ENCODE measurements at places on chromosomes 13 and 19.
A peak's percentile ranks its signal among the peaks of the same experiment; 100 is the strongest.

DNA sequence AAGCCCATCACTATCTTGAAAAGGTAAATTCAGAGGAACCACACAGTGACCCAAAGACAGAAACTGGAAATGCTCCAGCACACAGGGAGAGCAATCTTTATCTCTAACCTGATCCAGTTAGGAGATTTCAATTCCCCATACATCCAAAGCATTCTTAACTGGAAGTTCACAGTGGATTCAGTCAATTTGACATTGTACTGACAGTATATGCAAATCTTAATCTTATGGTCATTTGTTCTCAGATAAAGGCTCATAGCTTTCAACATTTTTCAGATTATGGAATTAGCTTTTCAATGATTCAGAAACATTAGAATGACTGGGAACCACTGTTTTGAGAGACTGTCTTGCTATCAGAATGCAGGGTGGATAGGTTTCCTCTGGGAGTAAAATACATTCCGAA lies 1455.6 kb downstream of the OLFM4 start:
- no peak for DNase-seq

- no peak for DNase-seq
Measured at GRCh38 chr19:35018379-35018778, 11.9 kb upstream of the SCN1B start.

DNA sequence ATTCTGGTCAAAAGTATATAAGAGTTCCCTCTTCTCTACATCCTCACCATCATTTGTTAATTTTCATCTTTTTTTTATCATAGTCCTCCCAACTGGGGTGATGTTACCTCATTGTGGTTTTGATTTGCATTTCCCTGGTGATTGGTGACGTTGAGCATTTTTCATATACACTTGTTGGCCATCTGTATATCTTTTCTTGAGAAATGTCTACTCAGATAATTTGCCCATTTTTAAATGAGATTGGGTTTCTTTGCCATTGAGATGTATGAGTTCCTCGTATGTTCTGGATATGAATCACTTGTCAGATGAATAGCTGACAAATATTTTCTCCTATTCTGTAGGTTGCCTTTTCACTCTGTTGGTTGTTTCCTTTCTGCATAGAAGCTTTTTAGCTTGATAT lies 2.4 kb downstream of the CD33 start:
- no peak for DNase-seq

DNA sequence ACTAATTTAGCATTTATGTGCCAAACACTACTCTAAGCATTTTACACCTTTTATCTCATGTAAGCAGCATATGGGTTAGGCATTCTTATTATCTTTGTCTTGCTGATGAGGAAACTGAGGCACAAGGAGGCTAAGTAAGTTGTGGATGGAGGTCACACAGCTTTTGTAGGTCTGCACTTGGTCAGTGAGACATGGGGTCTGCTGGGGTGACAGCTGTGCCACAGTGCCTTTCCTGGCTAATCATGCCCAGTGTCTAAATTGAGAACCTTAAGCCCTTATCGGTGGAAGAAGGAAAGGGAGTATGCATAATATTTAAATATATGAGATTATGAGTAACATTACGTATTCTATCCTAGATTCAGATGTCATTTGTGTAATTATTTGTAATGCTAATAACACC lies 226.2 kb downstream of the GGACT start:
- no peak for DNase-seq

- DNase-seq, result no peak
Measured at GRCh38 chr13:114116734-114117133, 15.7 kb downstream of the RASA3 start.

DNA sequence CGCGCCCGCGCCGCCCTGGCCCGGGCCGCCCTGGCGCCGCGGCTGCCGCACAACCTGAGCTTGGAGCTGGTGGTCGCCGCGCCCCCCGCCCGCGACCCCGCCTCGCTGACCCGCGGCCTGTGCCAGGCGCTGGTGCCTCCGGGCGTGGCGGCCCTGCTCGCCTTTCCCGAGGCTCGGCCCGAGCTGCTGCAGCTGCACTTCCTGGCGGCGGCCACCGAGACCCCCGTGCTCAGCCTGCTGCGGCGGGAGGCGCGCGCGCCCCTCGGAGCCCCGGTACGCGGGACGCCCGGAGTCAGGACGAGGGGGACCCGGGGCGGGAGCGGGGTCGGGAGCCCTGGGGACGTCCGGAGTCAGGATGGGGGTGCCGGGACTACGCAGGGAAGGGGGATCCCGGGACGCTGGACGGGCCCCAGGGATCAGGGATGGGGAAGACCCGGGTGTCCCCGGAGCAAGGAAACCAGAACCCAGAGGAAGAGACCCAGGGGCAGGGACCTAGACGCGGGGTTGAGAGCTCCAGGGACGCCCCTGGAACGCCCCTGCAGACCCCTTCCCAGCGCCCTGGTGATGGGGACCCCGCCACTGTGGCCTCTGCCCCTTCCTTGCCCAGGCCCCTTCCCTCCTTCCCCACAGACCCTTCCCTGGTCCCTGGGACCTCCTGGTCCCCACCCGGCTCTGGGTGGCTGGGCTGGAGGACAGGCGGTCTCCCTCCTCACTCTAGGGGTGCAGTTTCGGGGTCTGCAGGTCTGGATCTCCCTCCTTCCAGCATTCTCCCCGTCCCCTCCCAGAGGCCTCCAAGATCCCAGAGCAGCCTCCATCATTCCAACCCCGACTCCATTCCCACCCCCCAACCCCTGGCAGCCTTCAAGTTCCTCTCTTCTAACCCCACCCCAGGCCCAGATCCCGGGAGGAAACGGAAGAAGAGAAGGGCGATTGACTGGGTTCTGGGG lies 645 bp downstream of the GRIN3B start:
- no peak for DNase-seq

- DNase-seq, result no peak
Measured at GRCh38 chr13:106159295-106160195, 375.9 kb downstream of the EFNB2 start.

GRCh38 chr13:60494296-60494695 lies 97.3 kb downstream of the TDRD3 start:
- no peak for DNase-seq

- DNase-seq, result no peak
Measured at GRCh38 chr19:7674010-7675005, 2.6 kb upstream of the MCEMP1 start.

DNA sequence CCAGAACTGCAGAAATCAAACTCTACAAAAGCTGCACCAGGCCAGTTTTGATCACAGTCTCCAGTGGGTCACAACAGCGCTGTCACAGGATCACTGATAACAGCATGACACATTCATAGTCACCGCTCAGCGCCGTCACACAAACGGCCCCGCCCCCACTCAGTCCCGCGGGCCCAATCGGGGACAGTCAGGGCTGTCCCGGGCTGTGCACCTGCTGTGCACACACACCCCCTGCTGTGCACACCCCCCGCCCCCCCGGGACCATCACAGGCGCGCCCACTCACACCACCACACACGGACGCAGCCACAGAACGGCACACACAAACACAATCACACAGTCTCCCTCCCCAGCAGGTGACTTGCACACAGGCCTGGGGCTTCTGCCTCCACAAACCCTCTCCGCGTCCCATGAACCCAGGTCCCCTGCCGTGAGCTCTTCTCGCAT lies 435 bp upstream of the ZNF382 start:
- DNase-seq, result peak; percentile 69

DNA sequence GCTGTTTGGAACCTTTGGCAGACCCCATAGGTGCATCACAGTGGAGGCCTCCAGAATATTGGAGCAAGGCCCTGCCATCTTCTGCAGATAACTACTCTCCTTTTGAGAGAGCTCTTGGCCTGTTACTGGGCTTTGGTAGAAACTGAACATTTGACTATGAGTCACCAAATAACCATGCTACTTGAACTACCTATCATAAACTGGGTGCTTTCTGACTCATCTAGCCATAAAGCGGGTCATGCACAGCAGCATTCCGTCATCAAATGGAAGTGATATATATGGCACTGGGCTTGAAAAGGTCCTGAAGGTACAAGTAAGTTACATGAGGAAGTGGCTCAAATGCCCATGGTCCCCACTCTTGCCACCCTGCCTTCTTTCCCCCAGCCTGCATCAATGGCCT lies 782.5 kb upstream of the SLITRK6 start:
- DNase-seq, result no peak

GRCh38 chr13:97295283-97296182 lies 73.4 kb downstream of the MBNL2 start:
- no peak for DNase-seq

DNA sequence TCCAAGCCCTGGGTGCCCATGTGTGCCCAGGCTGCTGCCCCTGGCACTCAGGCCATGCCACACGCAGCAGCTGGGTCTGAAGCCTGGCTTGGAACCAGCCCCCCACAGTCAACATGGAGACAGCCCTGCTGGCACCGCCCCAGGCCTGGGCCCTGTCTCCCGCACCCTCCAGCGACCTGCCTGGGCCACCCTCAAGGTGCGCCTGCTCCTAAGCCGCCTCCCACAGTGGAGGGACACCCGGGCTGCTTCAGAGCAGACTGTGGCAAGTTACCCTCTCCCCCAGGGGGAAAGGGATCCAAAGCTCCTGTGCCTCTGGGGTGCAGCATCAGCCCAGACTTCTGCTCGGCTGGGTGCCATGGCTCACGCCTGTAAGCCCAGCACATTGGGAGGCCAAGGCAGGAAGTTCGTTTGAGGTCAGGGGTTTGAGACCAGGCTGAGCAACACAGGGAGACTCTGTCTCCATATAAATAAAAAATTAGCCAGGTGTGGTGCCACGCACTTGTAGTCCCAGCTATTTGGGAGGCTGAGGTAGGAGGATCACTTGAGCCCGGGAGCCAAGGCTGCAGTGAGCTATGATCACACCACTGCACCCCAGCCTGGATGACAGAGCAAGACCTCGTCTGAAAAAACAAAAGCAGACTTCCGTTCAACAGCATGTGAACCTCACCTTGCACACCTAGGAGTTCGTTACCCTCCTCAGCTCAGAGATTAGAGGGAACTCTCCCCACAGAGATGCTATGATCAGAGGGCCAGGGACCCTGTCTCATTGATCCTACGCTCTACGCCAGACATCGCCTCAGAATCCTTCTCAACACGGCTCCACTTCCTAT lies 15.6 kb downstream of the ELL start:
- no peak for DNase-seq

- no peak for DNase-seq
Measured at GRCh38 chr13:90287521-90287920, 1060.0 kb upstream of the MIR17HG start.

GRCh38 chr19:12668932-12669269 lies 2.3 kb downstream of the WDR83 start:
- DNase-seq, result peak; percentile 46

DNA sequence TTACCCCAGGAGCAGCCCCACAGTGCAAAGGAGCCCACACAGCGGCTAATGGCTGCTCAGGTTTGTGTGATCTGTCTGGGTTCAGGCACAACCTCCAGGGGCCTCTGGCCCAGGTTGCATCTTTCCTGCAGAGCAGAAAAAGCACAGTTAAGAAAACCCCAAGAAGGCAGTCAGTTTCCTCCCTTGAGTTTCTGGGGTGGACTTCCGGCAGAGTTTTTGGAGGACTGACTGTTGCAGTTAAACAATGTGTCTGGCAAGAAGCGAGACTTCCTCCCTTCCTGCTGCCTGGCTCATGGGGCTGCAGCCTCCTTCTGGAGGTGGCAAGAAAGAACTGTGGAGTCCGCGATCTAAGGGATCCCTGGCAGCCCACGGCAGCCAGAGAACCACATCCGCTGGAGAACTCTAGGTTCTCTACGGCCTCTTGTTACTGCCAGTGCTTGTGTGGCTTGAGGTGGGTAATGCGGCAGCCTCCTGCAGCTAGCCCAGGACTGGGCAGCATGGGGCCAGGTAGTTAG lies 114.4 kb downstream of the ZDHHC20 start:
- DNase-seq, result no peak

DNA sequence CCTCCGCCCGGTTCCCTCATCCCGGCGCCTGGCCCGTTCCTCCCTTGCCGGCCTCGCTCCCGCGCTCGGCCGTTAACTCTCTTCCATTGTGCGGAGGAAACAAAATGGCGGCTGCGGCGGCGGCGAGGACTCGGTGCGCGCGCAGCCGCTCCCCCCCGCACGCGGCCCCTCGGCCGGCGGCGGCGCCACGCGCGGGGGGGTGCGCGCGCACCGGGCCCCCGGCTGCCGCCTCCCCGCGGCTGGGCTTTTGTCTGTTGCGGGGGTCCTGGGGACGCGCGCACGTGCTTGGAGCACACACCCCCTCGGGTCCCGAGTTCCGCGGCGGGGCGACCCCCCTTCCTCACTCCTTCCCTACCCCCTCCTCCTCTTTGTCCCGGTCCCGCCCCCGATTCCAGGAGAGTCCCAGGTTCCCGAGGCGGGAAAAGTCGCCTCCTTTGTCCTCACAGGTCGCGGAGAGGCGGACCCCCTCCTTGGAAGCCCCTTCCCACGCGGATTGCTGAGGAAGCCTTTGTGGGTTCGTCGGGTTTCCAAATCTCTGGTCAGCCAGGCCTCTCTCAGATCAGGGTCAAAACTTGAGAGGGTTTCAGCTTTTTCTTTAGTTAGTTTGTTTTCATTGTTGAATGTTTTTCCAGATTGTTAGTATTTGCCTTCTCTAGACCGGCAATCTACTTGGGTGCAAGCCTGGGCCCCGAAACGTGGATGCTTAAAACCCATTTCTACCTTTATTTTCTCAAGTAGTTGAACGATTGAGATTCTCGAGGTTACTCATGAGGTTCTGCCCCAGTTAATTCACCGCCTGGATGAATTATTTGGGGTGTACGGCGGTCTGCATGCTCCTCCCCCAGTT lies 687 bp downstream of the ILF3 start:
- DNase-seq, result no peak

DNA sequence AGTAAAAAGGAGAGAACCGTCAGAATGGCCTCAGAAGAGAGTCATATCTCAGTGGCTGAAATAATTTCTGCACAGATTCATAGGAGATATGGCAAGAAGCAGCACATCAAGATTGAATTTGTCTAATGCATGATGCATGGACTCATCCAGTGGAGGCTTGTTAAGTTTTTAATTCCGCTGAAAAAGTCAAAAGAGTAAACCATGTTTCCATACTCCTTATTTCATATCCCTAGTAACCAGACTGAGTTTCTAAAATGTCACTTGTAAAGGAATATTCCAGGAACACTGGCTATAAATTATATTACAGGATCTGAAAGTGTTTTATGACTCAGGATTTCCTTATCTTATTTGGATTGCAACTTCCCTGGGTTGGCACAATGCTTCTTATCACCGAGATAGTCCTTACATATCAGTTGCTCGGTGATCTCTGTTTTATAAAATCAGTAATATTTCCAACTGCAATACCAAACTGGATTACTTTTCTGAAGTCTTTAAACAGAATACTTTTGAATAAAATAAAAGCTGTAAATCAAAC lies 180.2 kb upstream of the TSC22D1 start:
- DNase-seq, result no peak

DNA sequence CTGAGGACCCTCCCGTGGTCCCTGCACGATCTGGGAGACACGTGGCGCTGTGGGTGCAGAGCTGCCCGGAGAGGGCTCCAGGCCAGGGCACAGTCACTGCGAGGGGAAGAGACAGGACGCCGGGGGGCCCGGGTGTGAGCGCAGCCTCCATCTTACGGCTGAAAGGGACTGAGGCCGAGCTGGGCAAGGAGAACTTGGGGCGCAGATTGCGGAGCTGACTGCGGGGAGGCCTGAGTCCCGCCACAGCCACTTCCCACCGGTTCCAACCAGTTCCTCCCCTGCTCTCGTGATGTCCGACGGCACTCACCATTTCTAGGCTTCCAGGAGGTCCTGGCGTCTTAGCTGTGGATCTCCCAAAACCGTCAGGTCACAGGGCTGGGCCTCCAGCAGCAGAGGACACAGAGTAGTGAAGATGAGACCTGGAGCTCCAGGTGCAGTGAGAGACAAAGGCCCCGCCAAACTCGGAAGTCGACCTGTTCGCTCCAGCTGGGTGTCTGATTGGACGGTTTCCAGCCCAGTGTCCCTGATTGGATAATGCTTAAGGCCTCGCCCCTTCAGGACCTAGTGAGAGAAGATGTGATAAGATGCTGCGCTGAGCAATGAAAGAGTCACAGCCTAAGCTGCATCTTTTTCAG lies 4.8 kb upstream of the ZNF253 start:
- no peak for DNase-seq

GRCh38 chr19:29001141-29001581 lies 211.8 kb downstream of the UQCRFS1 start:
- no peak for DNase-seq
